ENCODE measurements at places on chromosomes 3 and 15.

GRCh38 chr3:116824208-116824607 is 114.6 kb downstream of the TUSC7 start:
- no peak for DNase-seq

DNA sequence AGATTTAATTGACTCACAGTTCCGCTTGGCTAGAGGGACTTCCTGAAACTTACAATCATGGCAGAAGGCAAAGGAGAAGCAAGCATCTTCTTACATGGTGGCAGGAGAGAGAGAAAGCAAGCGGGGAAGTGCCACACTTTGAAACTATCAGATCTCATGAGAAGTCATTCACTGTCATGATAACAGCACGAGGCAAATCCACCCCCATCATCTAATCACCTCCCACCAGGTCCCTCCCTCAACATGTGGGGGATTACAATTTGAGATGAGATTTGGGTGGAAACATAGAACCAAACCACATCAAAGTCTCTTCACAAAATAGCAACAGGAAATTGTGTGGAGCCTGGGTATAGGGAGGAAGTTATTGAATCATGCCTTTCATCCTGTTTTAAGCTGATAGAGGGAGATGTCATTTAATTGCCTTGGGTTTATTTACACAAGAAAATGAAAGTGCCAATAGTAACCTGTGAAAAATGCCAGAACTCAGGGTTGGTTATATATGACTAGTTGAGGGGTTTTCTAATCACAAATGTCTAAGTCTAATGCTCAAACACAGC is 624.8 kb upstream of the LMCD1 start:
- DNase-seq, result no peak

DNA sequence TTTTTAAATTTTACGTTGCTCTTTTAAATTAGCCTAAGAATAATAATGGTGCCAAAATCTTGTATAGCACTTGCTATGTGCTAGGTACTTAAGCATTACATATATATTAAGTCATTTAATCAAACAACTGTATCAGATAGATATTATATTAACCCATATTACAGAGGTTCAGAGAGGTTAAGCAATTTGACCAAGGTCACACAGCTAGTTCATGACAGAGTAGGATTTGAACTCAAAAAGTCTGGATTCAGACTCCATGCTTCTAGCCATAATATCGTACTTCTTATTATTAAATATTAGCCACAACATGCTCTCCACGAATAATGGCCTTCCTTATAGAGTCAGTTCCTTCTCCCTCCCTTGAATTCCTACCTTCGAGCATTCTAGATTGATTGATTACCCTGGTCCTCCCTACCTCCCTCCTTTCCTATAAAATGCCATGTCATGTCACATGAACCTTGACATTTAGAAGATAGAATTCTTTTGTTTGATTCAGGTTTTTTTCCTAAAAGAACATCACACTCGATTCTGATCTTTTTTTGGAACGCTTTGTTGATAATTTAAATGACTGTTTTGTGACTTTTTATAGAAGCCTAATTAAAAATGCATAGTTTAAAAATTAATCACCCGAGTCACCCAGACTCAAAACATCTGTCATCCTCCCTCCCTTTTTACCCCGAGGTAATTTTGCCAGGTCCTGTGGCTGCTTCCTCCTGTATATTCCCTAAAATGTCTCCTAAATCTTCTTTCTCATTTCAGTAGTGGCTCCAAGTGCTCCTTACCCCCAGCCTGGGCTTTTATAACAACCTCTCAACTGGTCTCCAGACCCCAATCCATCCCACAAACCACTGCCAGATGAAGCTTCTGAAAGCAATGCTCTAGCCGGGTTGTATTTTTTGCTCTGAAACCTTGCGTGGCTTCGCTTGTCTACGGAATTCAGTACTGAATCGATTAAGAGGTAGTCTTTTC is 8.5 kb upstream of the PSMD6 start:
- no peak for DNase-seq

DNA sequence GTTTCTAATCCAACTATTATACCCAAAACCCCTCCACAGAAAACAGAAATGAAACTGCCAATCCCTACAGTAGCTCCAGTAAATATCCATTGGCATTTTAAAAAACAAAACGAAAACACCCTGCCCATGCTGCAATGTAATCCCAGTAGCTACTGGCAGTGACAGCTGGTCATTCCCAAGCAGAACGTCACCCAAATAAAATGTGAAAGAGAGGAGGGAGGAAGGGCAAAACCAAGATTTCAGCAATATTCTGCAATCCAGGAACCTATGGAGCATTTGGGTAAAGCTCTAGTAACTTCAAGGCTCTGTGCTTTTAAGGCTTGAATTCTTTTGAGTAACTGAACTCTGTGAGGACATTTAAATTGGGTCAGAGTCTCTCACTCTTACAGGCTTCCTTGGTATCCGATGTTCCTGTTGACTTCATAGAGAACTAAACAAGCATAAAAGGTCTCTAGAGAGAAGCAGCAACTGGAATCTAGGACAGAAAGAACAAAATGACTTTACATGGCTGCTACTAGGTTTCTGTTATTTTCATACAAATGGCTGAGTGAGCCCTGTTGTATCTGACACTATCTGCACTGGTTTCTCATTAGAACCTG is 136.2 kb downstream of the TNIK start:
- no peak for DNase-seq

DNA sequence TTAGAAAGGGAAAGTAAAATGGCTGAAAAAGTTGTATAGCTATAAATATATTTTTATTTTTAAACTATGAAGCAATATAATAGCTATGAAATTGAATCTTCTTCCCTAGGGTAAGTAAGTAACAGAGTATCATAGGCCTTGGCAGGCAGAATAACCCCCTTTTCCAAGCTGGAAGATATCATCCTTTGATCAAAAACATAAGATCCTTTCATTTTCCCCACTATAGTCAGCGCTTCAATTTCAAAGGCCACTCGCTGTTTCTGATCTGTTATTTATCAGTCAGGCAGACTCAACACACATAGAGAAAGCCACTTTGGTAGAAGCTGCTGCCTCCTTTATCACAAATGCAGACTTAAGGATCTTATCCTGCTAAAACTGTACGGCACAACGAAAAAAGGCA is 74.0 kb upstream of the UBE2E2 start:
- no peak for DNase-seq

GRCh38 chr15:32735989-32736700 is 18.3 kb downstream of the GREM1 start:
- no peak for DNase-seq

All from bone marrow (tissue), 2 donors.